ENCODE measurements at places on chromosomes 11 and 22.

GRCh38 chr22:30326706-30327362 lies at the start of gene TBC1D10A:
Gene TBC1D10A, minus strand, starts transcription at chr22:30326941. Its CDS starts 60 bp downstream, at chr22:30326881.
- DNase-seq, result peak; percentile 84

GRCh38 chr22:47164514-47165337 lies 402.3 kb downstream of the TBC1D22A start:
- no peak for DNase-seq

GRCh38 chr11:36268337-36268985 lies 20.8 kb downstream of the COMMD9 start:
- no peak for DNase-seq

GRCh38 chr11:19405966-19406365 lies 165.2 kb upstream of the E2F8 start:
- DNase-seq, result no peak

DNA sequence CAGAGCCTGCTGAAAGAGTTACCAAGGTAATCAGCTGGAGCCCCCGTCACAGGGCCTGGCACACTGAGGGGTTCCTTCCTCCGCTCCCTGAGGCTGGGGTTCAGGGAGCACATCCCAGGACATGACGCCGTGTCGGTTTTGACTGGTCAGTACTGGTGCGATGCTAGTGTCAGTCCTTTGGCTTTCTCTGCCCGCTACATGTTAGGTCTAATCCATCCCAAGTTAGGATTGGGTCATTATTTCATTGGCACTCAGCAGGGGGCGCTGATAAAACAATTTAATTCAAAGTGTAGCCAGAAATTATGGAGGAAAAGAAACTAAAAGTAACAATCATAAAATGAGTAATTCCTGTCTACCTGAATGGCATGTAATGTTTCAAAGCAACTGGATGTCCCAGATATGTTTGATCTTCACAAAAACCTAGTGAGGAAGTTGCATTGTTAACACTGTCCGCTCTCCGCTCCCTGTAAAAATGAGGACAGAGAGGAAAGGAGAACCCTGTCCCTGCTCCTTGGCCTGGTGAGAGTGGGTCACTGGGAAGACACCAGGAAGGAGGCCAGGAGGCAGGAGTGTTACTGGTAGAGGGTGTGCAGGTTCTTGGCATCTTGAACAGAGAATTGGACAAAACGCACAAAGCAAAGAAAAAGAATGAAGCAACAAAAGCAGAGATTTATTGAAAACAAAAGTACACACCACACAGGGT lies 27.1 kb downstream of the TSKU start:
- peak; percentile 79 for DNase-seq

- DNase-seq, result no peak
Observed at GRCh38 chr11:106077609-106078455, at the start of gene AASDHPPT. Gene AASDHPPT, plus strand, starts transcription at chr11:106077662. Its CDS starts 49 bp downstream, at chr11:106077711.

DNA sequence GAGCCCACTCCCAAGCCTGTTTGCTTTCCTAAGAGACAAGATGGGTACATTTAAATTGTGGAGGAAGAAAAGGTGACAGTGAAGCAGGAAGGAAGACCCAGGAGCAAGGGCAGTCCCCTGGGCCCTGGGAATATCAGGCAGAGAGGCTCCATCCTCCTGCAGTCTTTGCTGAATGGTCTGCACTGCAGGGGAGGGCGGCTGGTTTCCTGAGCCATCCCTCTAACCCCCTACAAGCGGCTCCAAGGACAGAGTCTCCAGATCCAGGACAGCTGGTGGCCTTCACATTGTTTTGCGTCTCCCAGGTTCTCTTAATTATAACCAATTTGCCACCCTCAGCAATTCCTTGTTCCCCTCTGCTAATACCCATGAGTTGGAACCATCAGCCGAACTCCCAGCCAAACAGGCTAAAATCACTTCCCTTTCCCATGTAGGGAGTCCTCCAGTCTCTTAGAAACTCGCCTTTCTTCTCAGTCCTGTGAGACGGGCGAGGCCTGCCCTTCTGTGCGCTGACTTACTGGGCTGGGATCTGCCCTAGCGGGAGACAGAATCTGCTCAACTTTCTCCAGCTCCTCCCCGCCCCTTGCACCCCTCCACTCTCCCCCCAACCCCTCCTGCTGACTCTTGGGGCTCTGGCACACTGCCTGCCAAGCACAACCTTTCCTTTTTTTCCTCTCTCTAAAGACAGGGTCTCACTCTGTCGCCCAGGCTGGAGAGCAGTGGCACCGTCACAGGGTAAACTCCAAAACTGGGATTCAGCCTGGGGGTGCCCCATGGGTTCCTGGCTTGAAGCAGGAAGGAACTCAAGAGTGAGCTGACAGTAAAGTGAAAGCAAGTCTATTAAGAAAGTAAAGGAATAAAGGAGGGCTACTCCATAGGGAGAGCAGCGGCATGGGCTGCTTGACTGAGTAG lies 53.4 kb upstream of the EMID1 start:
- peak; percentile 55 for DNase-seq

- no peak for DNase-seq
Observed at GRCh38 chr22:23484651-23485050, 95.4 kb downstream of the IGLL1 start.

DNA sequence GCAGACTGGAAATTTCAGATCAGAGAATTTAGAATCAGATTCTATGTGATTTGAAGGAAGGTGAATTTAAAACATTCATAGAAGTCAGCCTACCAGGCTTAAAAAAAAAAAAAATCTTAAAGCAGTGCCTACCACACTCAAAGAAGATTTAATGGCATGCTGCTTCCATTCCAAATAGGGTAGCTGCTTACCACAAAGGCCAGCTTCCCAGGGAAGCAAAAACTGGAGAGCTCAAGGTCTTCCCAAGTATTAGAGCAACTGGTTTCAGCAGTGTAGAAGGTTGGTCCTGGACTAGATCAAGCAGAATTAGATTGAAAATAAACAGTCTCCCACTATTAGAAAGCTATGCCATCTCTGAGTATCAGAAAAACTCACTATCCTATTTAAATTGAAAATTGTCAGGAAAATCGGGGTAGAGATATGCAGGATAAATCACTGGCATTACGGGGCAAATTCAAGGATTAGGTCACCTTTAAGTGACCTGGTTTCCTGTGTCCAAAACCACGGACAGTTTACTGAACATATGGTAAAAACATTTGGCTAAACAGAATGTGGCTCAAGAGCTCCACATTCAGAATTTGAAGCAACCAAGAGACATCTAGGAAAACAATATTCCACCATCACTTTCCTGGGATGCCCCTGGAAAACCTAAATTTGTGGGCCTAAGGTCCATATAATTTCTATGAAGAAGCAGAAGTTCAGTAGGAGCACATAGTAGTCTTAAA lies 1.3 kb downstream of the C11orf42 start:
- no peak for DNase-seq

DNA sequence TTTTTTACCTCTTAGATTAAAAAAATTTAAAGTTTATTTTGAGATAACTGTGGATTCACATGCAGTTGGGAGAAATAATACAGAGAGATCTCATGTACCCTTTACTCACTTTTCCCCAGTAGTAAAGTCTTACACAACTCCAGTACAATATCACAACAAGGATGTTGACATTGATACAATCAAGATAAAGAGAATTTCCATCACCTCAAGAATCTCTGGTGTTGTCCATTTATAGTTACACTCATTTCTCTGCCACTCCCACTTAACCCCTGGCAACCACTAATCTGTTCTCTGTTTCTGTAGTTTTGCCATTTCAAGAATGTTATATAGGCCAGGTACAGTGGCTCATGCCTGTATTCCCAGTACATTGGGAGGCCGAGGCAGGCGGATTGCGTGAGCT lies 10.5 kb upstream of the ZBED5 start:
- no peak for DNase-seq

- no peak for DNase-seq
Observed at GRCh38 chr22:18103527-18104269, 6.9 kb upstream of the TUBA8 start.

DNA sequence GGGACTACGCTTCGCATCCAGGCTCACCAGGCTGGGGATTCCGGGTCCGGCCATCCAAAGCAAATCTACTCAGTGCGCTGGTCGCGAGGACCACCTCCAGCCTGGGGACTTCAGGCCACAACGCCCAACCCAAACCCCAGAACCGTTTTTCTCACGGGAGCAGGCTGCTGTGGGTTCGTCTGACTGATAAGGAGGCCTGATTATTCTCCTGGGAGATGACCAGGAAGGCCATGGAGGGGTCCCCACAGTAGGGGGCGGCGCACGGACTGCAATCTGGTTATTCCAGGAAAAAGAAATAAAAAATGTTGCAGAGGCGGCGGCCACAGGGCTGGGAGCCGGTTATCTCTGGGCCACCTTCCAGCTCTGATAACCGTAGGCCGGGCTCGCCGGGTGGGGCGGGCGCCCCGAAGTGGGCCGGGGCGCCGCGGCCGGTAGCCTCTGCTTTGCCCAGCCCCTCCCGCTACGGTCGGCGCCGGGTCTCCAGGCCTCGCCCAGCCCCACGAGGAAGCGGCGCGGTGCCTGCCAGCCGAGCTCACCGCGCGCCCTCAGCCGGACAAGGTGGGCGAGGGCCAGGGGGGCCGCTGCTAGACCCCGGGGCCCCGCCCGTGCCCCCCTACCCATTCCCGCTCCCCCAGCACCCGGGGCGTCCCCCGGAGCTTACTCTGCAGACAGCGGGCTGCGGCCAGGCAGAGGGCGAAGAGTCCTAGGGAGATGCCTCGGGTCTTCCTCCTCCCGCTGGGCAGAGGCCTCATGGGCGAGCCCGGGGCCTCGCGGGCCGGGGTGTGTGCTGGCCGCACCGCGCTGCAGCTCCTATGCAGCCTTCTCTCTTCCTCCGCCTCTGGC lies 446 bp downstream of the VSTM5 start:
- no peak for DNase-seq

DNA sequence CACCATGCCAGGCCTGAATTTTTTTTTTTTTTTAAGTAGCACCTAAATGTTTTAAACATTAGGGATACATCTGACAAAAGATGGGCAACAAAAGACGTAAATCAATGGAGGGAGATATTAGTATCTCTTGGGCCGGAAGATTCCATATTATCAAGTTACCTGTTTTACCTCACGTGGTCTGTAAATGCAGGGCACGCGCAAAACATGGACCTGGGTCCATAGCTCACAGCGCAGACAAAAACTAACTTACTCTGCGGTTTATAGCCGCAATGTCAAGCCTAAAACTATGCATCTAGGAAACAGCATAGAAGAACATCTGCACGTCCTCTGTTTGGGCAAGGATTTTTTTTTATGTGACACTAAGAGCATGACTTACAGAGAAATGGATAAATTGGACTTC lies 31.5 kb upstream of the PANX2 start:
- DNase-seq, result no peak

DNA sequence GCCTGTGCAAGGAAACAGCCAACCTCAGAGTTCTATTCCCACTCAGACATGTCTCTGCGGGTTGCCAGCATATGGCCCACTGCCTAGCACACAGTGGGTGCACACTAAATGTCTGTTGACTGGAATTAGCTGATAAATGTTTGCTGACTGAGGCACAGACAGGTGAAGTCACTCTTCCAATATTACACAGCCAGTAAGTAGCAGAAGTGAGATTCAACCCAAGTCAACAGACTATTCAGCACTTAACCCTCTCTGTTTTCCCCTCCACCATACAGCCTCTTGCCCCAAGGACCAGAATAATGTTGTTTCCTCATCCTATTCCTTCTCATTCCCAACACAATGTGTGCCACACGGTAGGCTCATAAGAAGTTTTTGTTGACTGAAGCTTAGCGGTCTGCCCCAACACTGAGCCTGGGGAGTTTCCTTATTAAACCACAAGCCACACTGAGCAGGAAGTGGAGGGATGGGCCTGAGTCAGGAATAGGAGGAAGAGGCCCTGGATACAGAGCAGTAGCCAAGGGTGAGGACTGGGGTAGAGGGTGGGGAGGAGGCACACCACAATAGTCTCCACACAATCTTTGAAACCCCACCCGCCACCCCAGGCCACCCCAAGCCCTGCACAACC lies 15.7 kb upstream of the IL10RA start:
- peak; percentile 87 for DNase-seq

DNA sequence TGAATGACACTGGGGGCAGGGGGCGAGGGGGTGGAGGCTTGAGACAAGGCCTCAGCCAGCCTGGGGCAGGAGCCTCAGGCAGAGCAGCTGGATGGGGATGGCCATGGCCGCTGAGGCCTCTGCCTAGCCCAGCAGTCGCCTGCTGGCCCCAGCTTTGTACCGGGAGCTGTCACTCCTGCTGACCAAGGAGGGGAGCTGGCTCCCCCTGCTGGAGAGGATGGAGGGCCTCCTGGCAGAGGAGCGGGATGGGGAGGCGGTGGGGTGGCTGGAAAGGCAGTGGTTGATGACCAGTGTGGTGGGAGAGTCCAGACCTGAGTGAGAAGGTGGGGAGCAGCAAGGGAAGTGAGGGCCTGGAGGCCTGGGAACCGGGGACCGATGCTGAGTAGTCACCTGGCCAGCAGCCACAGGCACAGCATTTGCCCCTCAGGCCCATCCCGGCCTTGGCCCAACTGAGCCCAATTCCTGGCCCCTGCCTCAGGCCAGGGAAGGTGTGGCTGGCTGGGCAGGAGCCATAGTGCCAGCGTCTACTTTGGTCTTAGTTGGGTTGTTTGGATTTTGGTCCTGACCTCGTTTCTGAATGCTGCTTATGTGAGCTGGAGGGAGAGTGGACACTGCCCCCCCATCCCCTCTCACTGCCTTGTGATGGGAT lies 6.0 kb upstream of the SUSD2 start:
- DNase-seq, result peak; percentile 80

DNA sequence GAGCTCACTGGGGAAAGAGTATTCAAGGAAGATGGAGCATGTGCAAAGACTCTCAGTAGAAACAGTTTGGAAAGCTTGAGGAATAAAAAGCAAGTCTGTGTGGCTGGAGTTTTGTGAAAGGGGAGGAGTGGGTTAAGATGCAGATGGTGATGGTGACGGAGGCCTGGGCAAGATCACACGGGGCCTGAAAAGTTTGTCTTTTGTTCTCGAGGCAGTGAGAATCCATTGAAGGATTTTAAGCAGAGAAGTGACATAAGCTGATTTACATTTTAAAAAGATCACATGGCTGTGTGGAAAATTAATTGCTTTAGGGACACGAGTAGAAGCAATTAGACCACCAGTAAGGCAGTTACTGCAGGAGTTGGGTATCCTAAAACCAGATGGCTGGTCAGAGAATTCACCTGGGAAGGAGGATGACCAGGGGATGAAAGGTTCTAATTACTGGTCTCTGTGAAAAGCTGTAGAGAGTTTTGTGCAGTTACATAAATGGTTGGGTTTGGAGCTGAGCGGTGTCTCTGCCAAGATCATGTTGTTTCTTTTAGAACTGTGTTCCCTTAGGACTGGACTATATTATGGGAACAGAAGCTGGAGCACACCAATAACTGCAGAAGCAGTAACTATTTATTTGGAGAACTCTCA lies 7.1 kb downstream of the RRP8 start:
- no peak for DNase-seq

GRCh38 chr22:29765905-29766631 lies 739 bp downstream of the ZMAT5 start:
- peak; percentile 2 for DNase-seq

- no peak for DNase-seq
Observed at GRCh38 chr11:12581923-12582322, 92.3 kb upstream of the TEAD1 start.

- DNase-seq, result no peak
Observed at GRCh38 chr11:15988693-15989231, 367.6 kb downstream of the SOX6 start.

DNA sequence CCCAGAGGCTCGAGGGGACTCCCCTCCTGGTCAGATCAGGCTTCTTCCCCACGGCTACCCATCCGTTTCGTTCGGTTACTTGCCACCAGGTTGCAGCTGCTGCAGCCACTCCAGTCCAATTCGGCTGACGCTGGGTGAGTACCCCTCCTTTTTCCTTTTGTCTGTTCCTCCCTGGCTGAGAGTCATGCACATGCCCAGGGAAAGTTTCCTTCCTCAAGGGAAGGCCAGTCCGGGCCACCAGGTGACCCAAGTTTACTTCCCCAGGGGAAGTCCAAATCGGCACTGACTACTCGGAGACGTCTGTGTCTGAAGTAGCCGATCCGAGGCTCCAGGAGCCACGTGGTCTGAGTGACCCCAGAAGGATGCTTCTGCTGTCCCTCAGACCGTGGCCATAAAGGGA lies 13.2 kb upstream of the OR56A3 start:
- no peak for DNase-seq
